ENCODE measurements at places on chromosomes 6 and 20.

GRCh38 chr6:25202504-25202903 is 76.7 kb upstream of the CARMIL1 start:
- DNase-seq: no peak

DNA sequence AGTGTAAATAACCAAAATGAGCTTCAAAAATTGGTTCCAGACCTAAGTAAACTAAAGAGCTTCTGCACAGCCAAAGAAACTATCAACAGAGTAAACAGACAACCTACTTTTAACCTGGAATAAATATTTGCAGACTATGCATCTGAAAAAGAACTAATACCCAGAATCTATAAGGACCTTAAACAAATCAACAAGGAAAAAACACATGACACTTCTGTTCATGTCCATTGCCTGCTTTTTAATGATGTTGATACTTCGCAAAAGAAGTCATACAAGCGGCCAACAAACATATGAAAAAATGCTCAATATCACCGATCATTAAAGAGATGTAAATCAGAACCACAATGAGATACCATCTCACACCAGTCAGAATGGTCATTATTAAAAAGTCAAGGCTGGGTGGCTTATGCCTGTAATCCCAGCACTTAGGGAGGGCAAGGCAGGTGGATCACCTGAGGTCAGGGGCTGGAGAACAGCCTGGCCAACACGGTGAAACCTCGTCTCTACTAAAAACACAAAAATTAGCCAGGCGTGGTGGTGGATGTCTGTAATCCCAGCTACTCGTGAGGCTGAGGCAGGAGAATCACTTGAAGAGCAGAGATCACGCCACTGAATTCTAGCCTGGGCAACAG is 42.5 kb upstream of the DST start:
- DNase-seq: no peak

GRCh38 chr20:34445177-34446065 is 70.8 kb upstream of the DYNLRB1 start:
- DNase-seq: no peak

DNA sequence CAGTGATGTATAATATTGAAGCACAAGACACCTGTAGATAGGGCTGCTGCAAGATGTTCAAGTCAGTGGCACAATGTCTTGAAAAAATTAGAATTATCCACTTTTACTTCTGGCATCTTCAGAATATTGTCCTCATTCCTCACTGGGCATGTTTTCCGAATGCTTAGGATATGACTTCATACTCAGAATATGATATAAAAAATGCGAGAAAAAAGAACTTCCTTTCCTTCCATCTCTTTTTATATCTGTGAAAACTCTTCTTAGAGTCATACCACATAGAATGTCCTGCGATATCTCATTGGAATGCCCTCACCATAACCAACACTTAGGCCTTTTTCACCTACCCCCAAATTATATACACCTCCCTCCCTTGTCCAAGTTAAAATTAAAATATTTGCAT is 4.6 kb downstream of the MAS1L start:
- DNase-seq: peak; percentile 17

DNA sequence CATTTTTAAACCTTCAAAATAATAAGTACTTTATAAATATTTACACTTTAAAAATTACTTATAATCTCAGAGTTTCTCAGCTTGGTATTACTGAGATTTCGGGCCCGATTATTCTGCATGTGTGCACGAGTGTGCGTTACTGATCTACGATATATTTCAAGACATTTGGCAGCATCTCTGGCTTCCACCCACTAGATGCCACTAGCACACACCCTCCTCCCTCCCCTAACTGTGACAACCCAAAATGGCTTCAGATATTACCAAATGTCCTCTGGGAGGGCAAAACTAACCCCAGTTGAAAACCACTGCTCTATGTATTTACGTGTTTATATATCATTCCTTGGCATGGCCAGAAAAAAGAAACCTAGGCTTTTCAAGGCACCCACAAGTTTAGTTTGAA is 95.9 kb downstream of the FYN start:
- DNase-seq: no peak

GRCh38 chr6:36078159-36078558 is 50.6 kb downstream of the MAPK14 start:
- no peak for DNase-seq

- DNase-seq: no peak
Measured at GRCh38 chr20:44624152-44624551, 27.3 kb downstream of the ADA start.

DNA sequence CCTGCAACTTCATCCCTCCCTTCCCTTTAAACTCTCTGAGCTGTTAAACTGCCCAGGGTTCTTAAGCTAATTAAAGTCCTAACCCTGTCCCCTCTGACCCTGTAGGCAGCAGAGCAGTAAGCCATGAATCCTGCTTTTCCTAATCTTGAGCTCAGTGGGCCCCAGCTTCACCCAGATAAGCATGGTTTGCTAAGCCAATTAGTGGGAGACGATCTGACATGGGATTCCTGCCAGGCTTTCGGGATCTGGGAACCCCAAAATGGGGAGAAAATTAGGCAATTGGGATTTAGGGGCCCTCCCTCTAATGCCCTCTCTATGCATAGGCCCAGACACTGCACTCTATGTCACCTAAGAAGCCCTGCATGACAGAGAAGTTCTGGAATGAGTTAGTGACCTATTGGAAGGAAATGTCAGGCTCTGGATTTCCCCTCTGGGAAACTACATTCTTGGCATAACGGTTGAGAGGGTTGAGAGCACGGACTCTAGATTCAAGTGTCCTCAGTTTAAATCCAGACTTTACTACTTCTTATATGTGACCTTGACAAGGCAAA is 4.6 kb downstream of the XKR7 start:
- no peak for DNase-seq

DNA sequence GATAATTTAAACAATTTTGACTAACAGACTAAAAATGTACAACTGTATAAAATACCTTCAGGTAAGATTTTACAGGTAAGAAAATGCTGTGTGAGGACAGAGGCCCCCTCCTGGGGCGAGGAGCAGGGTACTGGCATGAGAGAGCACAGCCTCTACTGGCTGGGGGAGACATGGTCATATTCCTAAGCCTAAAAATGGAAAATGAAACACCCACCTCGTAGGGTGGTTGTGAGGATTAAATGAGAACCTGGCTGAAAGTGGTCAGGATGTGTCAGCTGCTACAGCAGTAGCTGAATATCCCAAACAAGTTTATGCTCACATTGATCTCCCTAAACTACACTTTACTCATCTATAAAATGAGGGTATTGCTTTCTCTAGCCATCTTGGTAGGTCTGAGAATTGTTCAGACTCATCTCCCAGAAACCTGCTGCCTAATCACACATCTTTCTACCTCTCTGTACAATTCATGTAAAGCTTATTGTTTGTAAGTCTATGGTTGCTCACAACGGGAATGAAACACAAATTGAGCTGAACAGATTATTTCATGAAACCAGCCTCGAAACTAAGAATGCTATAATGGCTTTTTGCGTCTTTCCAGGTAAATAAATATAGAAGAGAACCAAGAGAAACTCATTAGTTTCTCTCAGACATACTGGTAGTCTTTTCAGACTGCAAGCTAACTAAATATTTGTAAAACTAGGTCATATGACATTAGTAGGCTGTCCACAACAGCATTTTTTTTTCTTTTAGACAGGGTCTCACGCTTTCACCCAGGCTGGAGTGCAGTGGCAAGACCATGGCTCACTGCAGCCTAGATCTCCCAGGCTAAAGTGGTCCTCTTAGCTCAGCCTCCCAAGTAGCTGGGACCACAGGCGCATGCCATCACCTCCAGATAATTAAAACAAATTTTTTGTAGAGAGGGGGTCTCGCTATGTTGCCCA is 69.6 kb downstream of the POPDC3 start:
- DNase-seq: no peak
